ENCODE measurements at places on chromosomes 13 and 19.
A peak's percentile ranks its signal among the peaks of the same experiment; 100 is the strongest.

DNA sequence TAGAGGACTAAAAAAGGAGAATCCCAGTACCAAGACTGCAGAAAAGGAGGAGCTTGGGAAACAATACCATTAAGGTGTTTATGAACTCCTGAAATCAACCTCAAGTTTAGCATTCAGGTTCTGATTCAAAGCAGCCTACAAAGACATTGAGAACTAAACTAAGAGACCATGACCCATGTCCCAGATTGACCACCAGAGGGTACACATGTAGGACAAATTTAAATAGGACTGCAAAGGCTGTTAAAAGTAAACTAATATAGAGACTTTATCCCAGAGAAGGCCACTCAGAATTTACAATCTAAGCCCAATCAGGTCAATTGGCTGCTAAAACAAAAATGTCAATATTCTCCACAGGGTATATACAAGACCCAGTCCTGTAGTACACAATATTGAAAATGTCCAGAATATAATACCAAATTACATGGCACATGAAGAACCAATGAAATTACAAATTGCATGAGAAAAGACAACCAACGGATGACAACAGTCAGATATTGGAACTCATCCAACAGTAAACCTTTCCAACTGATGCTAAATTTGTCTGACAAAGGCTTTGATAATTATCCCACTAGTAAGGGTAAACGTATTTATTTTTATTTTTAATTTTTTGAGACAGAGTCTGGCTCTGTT lies 682.4 kb downstream of the UQCRFS1 start:
- no peak overlapping the region for H3K4me3 ChIP-seq
- no peak overlapping the region for H3K27ac ChIP-seq
- no peaks in the 10 kb centered on the region for H3K36me3 ChIP-seq
- H3K27me3 ChIP-seq, result no peaks in the 10 kb centered on the region

GRCh38 chr13:74444864-74445479 lies 310.8 kb upstream of the KLF12 start:
- H3K27ac ChIP-seq, result no peak overlapping the region
- H3K36me3 ChIP-seq, result no peaks in the 10 kb centered on the region
- H3K27me3 ChIP-seq, result no peaks in the 10 kb centered on the region
- H3K4me3 ChIP-seq, result no peak overlapping the region
- H3K4me1 ChIP-seq, result no peaks in the 10 kb centered on the region

DNA sequence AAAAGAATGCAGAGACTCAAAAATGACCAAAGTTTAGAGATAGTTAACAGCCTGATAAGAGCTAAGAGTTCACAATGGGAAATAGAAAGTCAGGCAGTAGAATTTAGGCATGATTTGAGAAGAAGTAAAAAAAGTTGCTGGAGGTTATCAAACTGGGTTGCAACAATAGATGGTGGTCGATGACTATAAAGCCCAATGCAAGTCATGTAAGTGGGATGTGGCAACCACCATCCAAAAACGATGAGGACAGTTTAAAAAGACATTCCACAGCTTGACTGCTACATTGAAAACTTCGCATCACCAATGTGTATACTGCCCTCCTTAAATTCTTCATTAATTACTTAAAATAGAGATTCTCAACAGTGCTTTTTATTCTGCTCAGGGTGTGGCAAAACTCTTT lies 19.7 kb downstream of the ELF1 start:
- H3K4me1 ChIP-seq, result peaks cover 1% of the 10 kb centered on the region
- H3K27ac ChIP-seq, result no peak overlapping the region
- H3K27me3 ChIP-seq, result no peaks in the 10 kb centered on the region
- no peaks in the 10 kb centered on the region for H3K36me3 ChIP-seq

DNA sequence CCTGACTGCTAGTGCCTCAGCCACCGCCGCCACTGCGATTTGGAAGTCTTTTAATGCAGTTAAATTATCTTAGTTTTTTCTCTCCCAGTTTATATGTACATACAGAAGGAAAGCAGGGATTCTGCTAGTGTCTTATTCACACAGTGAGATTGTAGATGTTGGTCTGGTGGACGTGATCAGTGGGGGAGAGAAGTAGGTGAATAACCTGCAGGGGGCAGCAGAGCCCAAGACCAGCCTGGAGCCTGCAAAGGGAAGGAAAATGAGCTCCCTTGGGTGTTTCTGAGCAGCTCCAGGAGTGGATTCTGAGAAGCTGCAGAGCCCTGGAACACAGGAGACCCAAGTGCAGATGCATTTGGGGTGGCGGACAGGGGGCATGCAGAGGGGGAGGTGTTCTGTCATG lies 26.3 kb downstream of the ZNF844 start:
- H3K36me3 ChIP-seq, result no peaks in the 10 kb centered on the region
- H3K27me3 ChIP-seq, result no peaks in the 10 kb centered on the region
- H3K4me3 ChIP-seq, result no peak overlapping the region

DNA sequence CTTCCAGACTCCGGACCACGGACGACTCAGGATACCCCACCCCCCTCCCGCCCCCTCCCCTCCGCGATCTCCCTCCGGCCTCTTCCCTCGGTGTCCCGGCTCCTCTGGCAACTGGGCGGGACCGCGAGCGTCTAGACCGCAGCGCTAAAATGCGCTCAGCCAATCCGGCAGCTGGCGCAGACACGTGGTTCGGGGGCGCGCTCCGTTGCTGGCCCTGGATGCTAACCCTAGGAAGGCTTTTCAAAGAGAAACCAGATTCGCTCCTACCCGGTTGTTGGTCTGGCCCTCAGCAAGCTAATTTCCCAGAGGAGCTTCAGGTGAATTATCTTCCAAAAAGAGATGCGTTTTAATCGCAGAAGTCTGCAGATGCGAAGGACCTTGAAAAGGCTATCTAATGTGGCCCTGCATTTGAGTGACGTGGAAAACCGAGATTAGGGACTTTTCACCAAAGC lies at the start of gene DZIP1:
DZIP1 (minus strand) TSS at position 106 of the 452 bp plus-strand sequence. CDS start 2,677 bp downstream, outside the sequence.
- DNase-seq, result peak; percentile 90
- H3K4me1 ChIP-seq, result peaks cover 10% of the 10 kb centered on the region
- H3K27ac ChIP-seq, result peak within 1 kb of the TSS; percentile 24
- no peaks in the 10 kb centered on the region for H3K27me3 ChIP-seq
- H3K36me3 ChIP-seq, result no peaks in the 10 kb centered on the region
- peak within 1 kb of the TSS; percentile 47 for H3K4me3 ChIP-seq
